ENCODE measurements at places on chromosomes 4 and X.
A peak's percentile ranks its signal among the peaks of the same experiment; 100 is the strongest.

DNA sequence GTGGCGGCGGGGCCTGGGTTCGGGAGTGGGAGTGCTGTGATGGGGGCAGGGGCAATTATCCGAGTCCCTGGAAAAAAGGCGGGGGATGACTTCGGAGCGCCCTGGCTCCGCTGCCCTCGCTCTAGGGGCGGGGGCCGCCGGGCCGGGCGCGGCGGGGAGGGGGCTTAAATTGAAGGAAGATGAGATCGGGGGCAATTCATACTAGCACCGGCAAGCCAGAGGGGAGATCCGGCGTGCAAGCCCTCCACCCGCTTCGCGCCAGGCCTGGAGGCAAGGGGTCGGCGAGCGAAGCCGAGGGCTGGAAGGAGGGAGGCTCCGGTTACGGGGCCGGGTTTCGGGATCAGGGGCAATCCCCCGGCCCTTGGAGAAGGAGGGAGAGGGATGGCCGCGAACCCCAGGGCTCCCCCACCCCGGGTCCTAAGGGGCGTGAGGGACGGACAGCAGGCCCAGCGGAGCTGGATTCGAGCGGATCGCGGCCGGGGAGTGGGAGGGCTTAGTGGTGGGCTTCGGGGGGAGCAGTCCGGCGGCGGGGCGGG is 1.2 kb downstream of the BCORL1 start:
- peak; percentile 32 for DNase-seq

DNA sequence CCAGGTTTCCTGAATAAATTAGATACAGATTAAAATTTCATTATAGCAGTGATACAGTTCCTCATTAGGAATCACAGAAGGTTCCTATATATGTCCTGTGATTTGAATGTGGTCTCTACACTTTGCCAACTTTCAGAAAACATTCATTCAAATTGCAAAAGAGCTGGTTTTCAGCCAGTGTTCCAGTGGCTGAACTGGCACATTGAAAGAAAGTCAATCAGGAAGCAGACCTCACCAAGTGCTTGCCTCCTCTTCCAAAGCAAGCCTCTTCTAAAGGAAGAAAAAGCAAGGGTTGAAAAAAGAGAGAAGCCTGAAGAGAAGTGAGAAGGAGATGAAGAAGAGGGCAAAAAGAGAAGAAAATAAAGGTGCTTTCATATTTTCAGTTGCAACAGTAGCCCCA is 12.7 kb downstream of the KLHL34 start:
- DNase-seq = no peak

DNA sequence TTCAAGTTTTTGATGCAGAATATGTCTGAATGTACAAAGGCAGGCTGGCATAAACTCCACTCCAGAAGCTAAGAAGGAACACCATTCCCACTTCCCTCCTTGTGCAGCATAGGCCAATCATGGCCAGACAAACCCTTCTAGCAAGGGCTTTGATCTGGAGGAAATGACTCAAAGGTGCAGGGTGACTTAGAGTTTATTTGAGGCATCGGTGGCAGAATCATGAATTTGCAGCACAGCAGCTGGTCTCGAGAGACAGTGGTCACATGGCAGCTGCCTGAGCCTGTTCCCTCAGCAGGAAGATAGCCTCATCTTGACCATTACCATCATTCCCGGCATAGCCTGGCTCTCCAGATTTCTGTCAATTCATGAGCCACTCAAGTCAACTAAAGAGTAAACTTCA is 154.5 kb downstream of the ATP10D start:
- no peak for DNase-seq

- no peak for DNase-seq
Measured at GRCh38 chr4:26611372-26611771, 27.5 kb downstream of the TBC1D19 start.

DNA sequence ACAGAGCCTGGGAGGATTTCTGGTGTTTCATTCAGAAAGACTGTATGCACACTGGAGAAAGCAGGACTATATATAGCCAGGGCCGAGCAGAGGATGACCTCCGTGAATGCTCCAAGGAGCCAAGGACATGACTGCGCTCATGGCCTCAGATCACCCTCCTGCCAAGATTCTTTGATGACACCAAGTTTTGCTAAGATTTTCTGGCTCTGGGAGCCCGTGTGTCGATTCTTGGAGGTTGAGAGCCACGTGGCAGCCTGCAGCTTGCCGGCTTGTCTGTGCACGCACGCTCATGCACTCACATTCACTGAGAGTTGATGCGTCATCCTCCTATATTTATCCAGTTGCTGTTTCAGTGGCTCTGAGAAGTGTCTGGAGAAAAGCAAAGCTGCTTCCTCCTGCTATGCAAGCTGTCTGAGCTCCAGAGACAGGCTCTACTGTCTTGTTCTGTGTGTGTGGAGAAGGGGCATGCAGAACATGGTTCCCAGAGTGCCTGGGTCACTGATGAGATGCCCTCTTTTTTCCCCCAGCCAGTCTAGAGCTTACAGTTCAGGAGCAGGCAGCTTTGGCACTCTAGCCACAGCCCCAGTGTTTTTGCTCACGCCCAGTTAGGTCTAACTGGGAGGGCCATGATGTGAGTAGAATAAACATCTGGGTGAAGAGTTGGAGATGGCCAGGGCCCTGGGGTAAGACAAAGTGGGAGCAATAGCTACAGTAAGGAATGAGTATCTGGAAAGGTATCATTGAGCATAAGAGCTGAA is 64.9 kb upstream of the SCOC start:
- DNase-seq = no peak

GRCh38 chrX:97367125-97367524 is 483.4 kb downstream of the RPA4 start:
- DNase-seq = no peak

DNA sequence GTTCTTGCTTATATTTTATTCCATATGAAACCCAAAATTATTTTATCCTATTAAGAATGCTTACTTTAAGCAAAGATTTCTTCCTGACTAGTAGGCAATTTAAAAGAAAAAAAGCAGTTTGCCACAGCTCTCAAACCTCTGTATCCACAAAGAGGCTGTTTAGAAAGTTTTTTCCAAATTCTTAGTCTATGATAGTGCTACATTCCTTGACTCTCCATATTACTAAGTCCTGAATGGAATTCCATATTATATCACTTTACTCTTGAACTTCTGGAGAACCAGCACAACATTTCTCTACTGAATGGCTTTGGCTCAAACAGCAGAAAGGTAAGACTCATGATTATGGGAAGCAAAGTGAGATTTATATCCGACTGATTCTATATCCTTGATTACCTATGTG is 8.3 kb downstream of the SLC10A6 start:
- DNase-seq = no peak

DNA sequence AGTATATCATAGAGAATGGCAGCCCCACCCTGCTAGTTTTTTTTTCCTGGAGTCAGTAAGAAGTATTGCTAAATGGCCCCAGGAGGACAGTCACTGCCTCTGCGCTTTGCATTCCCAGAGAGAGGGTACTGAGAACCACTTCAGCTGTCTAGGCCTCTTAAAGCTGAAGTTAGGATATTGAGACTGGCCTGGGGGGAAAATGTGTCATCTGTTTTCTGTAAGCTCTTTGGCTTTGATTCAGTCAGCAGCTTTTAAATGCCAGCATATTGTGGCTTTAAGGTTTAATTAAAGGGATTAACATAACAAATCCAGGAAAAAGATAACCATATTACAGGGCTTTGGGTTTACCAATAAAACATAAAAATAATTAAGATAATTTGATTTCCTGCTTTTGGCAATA is 852.0 kb downstream of the PCDH18 start:
- DNase-seq = peak; percentile 90

DNA sequence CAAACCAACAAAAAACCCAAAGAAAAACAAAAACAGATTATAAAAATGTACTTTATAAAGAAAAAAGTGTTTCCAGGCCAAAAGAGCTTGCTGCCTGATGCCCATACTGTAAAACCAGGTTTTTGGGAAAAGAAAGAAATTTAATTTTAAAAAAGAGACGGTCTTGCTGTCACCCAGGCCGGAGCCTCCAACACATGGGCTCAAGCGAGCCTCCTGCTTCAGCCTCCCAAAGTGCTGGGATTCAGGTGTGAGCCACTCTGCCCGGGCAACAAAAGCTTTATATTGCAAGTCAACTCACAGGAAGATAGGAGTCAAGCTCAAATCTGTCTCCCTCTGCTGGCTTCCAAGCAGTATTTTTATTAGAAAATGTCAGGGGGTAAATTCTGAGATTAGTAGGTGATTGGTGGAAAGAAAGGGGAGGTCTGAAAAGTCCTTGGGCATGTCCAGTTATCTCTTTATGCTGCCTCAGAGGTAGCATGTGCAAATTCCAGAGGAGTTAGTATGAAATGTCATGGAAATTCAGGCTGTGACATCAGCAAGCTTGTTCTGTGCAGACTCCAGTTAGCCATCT is 39.4 kb downstream of the MGST2 start:
- no peak for DNase-seq

DNA sequence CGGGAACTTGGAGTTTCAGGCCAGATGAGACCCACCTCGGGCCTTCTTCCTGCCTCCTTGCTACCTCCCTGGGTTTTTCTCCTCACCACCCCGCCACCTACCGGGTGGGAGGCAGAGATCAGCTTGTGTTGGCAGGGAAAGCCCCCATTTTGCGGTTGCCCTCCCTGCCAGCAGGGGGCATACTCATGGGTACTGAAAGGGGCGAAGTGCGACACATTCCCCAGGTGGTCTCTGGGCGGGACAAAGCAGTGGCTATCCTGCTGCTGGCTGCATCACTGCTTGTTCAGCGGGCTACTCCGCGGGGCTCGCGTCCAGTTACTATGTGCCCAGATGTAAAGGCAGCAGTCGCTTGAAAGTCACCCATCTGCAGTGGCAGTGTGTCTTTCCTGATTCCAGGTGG is 330.3 kb downstream of the PDHA2 start:
- no peak for DNase-seq

GRCh38 chrX:33336783-33337182 is 125.4 kb upstream of the DMD start:
- DNase-seq = peak; percentile 39

- no peak for DNase-seq
Measured at GRCh38 chr4:7324651-7325121, 110.0 kb downstream of the PSAPL1 start.

GRCh38 chr4:113636438-113636818 is 125.1 kb downstream of the CAMK2D start:
- DNase-seq = no peak

GRCh38 chr4:185671066-185671465 is 135.8 kb upstream of the PDLIM3 start:
- no peak for DNase-seq

DNA sequence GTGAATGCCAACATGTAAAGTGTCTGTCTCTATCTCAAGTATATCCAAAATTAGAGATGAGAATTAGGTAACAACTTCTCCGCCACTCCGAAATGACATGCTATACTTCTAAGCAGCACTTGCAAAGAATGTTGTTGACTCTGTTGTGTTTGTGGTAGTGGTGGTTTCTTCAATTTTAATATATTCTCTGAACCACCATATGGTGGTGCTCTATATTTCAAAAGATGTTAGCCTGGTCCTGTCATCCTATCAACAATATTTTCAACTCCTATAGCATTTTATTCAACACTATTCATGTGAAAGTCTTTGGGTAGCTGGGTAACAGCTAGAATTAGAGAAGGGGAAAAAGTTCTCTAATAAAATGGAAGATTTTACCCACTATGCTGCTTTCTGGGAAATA is 1622.8 kb upstream of the IGFBP7 start:
- no peak for DNase-seq
